ENCODE measurements at places on chromosomes 12 and 14. TPM values are rescaled to one million over a fixed set of nuclear protein-coding genes. Genes with fewer than 3 reads are reported as not detected.

Gene FAM234B
- 4.4 TPM for total RNA-seq

DNA sequence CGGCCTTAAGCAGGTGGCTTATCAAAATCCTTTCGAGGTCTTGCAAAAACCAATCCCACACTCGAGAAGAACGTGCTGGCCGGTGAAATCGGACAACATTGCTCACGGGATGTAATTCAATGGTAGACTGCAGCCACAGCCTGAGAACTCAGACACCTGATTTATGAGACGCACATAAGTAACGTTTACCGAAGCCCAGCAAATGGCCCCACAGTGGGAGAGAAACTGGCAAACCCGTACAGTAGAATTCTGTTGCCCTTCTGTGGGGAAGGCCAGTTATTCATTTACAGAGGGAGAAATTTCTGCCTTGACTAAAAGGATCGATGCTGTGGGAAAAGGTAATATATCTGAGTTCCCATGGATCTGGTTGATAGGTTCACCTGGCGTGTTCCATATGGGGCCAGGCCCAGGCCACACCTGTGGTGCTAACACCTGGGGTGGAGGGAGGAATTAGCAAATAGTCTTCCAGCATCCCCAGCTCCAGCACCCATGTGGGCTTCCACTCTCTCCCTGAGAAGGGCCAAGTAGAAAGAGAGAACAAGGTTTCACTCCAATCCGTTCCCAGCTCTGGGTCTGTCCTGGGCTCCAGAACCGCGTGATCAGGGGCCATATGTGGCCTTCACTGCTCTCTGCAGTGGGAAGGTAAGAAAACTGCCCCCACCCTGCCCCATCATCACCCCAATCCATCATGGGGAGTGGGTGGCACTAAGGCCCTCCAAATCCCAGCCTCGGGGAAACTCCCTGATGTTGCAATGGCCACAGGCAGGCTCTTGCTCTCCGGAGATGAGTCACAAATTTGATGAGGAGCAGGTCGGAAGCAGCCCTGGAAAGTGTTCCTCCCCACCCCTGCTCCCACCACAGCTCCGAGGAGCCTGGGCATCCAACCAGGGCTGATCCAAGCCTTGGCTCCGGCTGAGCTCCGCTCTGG lies 12.7 kb downstream of the BDKRB1 start:
- no peak for DNase-seq
- H3K4me3 ChIP-seq, result no peak overlapping the region
- H3K27me3 ChIP-seq, result no peaks in the 10 kb centered on the region
- H3K27ac ChIP-seq, result no peak overlapping the region
- no peaks in the 10 kb centered on the region for H3K4me1 ChIP-seq

DNA sequence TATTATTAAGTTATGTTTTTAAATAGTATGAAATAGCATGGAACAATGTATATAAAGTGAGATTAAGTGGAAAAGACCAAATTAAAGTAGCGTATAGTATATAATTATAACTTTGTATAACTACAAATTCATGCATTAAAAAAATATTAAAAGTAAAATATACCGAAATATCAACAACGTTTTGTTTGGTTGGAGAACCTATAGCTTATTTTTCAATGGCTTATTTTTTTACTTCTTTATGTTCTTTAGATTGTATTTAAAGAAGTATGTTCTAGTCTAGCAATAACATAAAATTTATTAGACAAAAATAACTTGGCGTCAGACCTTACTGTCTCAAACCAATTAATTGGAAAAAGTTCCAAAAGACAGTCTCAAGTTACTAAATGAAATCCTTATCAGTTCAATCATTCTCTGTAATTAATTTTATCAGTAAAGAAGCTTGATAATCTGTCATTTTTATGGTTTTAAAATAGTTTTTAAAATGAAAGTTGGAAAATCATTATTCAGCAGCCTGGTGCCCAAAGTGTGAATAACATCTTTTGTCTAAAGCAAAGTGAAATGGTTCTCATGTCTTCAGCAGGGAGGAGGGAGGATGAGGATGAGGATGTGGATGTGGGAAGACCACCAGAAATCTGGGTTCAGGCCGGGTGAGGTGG lies 46.7 kb downstream of the IRAK3 start:
- peak overlapping the region; percentile 51 for H3K4me3 ChIP-seq
- H3K27me3 ChIP-seq, result peaks cover 32% of the 10 kb centered on the region
- H3K36me3 ChIP-seq, result peaks cover 2% of the 10 kb centered on the region
- H3K27ac ChIP-seq, result no peak overlapping the region
- no peak for DNase-seq
- peaks cover 8% of the 10 kb centered on the region for H3K4me1 ChIP-seq

GRCh38 chr14:77007183-77007974 lies 21.1 kb downstream of the IRF2BPL start:
- no peak overlapping the region for H3K4me3 ChIP-seq
- no peak overlapping the region for H3K27ac ChIP-seq
- H3K36me3 ChIP-seq, result no peaks in the 10 kb centered on the region

- H3K4me3 ChIP-seq, result no peak overlapping the region
- peaks cover 7% of the 10 kb centered on the region for H3K4me1 ChIP-seq
- peaks cover 20% of the 10 kb centered on the region for H3K27me3 ChIP-seq
- no peak overlapping the region for H3K27ac ChIP-seq
- DNase-seq, result no peak
- H3K36me3 ChIP-seq, result no peaks in the 10 kb centered on the region
Measured at GRCh38 chr12:115455268-115455681, 771.3 kb upstream of the TBX3 start.

GRCh38 chr12:56437430-56438176 lies 11.6 kb downstream of the TIMELESS start:
- no peak overlapping the region for H3K27ac ChIP-seq
- peaks cover 6% of the 10 kb centered on the region for H3K4me1 ChIP-seq
- peaks cover 17% of the 10 kb centered on the region for H3K36me3 ChIP-seq
- no peak overlapping the region for H3K4me3 ChIP-seq
- no peak for DNase-seq

DNA sequence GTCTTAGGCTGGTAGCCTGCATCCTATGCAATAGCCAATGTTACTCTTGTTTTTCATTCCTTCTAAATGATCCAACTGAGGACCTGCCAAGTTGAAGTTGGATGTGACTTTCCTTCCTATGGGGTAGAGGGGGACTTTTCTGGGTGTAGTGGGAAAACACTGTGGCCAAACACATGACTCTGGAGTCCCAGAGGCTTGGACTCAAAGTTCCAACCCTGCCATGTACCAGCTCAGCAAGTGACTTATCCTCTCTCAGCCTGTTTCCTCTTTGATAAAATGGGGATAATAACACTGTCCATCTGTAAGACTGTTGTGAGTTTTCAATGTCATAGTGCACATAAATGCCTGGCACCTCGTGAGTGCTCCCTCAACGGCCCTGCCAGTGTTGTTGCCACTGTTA lies 97.0 kb downstream of the ZFP36L1 start:
- peaks cover 4% of the 10 kb centered on the region for H3K36me3 ChIP-seq
- H3K27ac ChIP-seq, result no peak overlapping the region
- H3K27me3 ChIP-seq, result no peaks in the 10 kb centered on the region
- DNase-seq, result no peak

Gene FAM186B
- total RNA-seq, result 0.15 TPM

DNA sequence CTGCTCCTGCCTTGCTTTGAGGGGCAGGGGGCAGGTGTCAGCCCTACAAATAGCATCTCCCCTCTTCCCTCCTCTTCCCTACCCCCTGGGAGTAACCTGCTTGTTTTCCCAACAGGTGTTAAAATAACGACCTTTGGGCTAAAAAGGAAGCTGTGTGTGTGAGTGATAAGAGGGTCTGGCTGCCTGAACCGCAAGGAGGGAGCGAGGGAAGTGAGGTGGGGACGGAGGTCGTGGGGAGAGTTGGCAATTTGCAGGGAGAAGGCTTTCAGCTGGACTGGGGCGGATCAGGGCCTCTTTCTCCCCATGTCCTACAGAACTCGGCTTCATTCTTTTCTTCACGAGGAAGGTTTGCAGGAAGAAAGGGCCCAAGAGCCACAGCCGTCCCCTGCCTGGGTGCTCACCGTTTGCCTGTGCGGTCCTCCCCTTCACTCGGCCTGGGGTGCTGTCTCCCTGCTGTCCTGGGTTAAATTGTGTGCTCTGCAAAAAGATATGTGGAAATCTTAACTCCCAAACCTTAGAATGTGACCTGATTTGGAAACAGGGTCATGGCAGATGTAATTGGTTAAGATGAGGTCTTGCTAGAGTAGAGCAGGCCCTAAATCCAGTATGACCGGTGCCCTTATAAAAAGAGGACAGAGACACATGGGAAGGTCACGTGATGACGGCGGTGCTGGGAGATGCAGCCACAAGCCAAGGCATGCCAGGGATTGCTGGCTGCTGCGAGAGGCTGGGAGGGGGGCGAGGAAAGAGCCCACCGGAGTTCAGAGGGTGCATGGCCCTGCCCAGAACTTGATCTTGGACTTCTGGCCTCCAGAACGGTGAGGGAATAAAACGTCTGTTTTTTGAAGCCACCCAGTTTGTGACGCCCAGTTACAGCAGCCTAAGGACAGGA lies 38.7 kb upstream of the NCOR2 start:
- H3K36me3 ChIP-seq, result no peaks in the 10 kb centered on the region
- peaks cover 25% of the 10 kb centered on the region for H3K4me1 ChIP-seq
- H3K27ac ChIP-seq, result no peak overlapping the region
- no peak overlapping the region for H3K4me3 ChIP-seq
- peaks cover 20% of the 10 kb centered on the region for H3K27me3 ChIP-seq

DNA sequence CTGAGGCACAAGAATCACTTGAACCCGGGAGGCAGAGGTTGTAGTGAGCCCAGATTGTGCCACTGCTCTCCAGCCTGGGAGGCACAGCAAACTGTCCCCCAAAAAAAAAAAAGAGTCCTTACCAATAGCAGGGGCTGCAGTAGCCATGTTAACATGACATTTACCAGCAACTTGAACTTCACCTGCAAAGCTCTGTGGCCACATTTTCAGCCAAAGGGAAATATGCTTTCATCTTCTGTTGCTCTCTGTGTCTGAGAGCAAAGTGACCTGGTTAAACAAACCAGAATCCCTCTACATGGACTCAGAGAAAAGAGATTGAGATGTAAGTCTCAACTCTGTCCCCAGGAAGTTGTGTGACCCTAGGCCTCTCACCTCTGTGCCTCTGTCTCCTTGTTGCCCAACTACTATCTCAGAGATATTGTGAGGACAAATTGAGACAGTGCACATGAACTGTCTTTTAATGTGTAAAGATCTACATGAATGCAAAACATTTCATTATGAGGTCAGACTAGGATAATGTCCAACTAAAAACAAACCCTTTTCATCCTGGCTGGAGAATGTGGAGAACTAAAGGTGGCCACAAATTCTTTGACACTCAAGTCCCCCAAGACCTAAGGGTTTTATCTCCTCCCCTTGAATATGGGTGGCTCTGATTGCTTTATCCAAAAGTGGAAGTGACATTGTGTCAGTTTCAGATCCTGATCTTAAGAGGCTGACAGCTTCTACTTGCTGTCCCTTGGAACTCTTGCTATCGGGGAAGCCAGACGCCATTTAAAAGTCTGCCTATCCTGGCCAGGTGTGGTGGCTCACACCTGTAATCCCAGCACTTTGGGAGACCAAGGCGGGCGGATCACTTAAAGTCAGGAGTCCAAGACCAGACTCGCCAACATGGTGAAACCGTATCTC lies 24.7 kb upstream of the P2RX4 start:
- no peaks in the 10 kb centered on the region for H3K27me3 ChIP-seq
- no peak overlapping the region for H3K27ac ChIP-seq
- H3K36me3 ChIP-seq, result peaks cover 24% of the 10 kb centered on the region
- no peak overlapping the region for H3K4me3 ChIP-seq

- no peak within 1 kb of the TSS for H3K27ac ChIP-seq
- H3K36me3 ChIP-seq, result peaks cover 6% of the 10 kb centered on the region
- H3K27me3 ChIP-seq, result peaks cover 75% of the 10 kb centered on the region
- peaks cover 11% of the 10 kb centered on the region for H3K4me1 ChIP-seq
Measured at GRCh38 chr14:61812347-61813095, 50.3 kb downstream of the SNAPC1 start.

Gene B4GALNT3
- total RNA-seq, result 6.1 TPM

DNA sequence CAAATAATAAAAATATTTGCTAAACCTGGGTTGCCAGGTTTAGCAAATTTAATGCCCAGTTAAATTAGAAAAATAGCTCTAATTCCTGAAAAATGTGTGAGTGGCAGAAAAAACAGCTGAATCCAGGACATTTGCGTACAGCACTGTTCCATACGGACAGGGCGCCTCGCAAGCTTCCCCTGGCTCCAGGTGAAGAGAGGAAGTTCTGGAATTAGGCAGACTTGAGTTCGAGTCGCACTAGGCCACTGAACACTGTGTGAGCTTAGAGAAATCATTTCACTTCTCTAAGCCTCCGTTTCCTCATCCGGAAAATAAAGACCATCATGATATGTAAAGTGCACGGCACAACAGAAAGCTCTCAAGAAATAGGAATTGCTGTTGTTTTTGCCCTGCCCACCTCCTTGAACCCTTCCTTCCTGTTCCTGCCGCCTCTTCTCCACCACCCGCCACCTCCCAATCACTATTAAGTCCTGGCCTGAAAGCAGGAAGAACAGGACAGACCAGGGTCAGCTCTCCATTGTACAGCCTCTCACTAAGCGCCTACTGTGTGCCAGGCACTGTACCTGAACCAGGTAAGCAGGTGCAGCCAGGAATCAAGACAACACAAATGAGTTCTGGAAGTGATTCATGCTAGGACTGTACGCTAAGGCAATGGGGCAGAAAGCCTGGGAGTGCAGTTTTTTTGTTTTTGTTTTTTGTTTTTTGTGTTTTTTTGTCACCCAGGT lies 763 bp upstream of the PHETA1 start:
- no peaks in the 10 kb centered on the region for H3K36me3 ChIP-seq
- no peak for DNase-seq
- peaks cover 10% of the 10 kb centered on the region for H3K4me1 ChIP-seq

DNA sequence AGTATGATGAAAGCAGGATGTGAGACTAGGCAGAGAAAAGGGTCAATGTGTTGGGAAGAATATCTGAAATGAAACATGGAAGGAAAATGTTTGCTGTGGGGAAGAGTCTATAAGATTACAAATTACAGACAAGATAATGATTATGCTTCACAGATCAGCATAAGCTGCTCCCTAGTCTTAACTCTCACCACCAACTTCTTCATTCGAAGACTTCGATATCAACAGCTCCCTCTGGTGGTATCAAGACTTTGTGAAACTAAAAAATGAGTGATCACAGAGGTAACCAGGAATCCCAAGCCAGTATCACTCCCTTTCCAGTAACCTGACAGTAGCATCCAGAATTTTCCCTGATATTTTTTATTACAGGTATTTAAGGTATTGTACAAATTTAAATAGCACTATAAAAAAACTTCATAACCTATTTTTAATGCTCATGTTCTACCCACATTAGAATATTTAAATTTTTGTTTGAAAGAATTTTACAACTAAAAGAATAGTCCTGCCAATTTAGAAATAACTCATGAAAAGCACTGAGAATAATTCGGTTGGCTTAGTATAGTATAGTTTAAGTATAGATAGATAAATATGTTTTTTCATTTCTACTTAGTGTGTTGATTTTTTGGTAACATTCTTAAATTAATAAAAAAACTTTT lies 84.4 kb downstream of the C2CD5 start:
- H3K27ac ChIP-seq, result peak overlapping the region; percentile 21
- no peaks in the 10 kb centered on the region for H3K27me3 ChIP-seq
- H3K36me3 ChIP-seq, result peaks cover 14% of the 10 kb centered on the region
- H3K4me3 ChIP-seq, result no peak overlapping the region

Gene MYG1
- total RNA-seq, result 47.9 TPM

- no peak overlapping the region for H3K4me3 ChIP-seq
- H3K4me1 ChIP-seq, result peaks cover 21% of the 10 kb centered on the region
- H3K27me3 ChIP-seq, result peaks cover 36% of the 10 kb centered on the region
- H3K27ac ChIP-seq, result no peak overlapping the region
- no peaks in the 10 kb centered on the region for H3K36me3 ChIP-seq
- DNase-seq, result no peak
Measured at GRCh38 chr12:75337905-75338304, 3.4 kb downstream of the GLIPR1L1 start.

GRCh38 chr14:34098045-34098984 lies 147.4 kb upstream of the EGLN3 start:
- H3K36me3 ChIP-seq, result peaks cover 13% of the 10 kb centered on the region
- peak overlapping the region; percentile 61 for H3K27ac ChIP-seq
- DNase-seq, result peak; percentile 47
- H3K27me3 ChIP-seq, result peaks cover 1% of the 10 kb centered on the region
